ENCODE measurements at places on chromosomes 7 and 10.

DNA sequence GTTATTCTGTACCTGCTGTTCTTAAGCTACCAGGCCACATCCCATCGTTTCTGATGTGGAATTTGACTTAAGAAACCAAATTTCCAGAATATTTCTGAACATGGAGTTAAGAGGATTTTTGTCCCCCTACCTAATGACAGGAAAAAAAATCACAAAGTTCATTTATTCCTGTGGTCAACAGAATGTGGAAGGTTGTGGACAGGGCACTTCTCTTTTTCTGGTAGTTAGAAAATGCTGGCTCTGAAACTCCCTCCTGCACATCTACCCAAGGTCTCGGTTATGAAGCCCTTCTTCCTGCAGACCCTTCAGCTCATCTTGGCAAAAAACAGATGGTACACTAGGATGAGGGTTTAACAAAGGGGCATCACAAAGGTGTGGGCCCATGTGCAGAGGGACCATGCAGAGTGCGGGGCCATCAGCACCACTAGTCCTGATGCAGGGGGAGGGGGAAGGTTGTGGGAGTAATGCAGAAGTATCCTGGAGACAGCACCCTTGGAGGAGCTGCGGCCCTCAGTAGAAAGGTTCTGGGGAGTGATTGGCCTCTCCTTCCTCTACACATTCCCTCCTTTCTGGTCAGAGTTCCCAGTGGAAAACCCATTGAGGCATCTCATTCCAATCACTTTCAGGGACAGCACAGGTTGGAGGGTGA, 9.8 kb downstream of the ALOX5 start:
- no peak for DNase-seq

GRCh38 chr7:51253157-51253556, 63.5 kb downstream of the COBL start:
- no peak for DNase-seq

DNA sequence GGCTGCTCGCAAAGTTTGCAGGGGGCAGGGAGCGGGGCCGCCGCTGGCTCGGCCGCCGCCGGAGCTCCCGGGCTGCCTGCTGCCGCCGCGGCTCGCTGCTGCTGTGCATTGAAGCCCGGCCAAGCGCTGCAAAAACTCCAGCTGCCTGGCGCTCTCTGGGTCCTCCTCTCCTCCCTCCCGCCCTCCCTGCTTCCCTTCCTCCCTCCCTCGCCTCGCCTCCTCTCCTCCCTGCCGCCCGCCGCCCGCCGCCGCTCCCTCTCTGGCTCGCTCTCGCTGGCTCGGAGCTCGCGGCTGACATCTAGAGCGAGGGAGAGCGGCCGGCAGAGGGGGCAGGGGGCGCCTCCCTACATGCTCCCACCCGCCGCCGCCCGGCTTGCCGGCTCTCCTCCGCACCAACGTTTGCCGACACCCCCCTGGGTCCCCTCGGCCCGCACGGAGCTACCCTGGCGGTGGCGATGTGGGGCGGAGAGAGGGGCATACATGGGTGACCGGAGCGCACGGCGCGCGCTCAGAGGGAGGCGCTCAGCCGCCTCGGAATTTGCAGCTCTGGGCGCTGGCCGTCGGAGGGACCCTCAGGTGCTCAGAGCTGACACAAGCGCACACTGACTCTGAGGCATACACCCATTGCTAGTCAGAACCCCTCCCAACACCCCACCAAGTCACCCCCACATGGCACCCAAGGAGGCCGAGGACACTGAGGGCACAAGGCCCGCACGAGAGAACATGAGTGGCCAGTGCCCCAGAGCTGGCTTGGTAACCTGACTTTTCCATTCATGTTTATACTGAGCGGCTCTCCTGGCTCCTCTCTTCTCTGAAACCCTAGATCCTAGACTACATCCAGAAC, 1.2 kb upstream of the PLXNA4 start:
- no peak for DNase-seq

GRCh38 chr10:101856626-101857025, 13.0 kb upstream of the KCNIP2 start:
- DNase-seq, result no peak

DNA sequence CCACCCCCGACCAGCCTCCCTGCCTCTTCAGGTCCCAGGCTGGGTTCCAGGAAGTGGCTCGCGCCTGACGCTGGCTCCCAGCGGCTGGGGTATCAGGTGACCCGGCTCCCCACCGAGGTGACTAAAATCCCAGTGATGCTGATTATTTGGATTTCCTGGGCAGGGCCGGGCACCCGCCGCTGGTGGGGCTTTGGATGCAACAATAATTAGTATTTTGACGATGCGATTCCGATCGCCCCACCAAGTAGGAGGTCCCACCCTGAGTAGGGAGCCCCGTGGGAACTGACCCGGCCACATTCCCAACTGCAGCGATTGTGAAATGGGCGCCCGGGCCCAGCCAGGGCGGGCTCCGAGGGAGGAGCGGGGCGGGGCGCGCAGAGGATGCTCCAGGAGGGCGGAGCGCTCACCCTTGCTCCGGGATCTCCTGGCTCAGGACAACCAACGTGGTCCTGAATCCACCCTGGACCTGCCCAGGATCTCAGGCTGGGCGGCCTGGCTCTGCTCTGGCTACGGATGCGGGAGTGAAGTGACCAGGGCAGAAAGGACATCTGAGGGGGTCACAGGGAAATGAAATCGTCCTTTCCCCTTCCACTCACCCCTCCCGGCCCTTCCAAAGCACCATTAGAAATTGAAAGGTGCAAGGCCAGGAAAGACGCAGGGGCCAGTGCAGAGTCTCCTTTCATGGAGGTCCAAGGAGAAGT, 32.6 kb downstream of the DUSP5 start:
- DNase-seq, result no peak

DNA sequence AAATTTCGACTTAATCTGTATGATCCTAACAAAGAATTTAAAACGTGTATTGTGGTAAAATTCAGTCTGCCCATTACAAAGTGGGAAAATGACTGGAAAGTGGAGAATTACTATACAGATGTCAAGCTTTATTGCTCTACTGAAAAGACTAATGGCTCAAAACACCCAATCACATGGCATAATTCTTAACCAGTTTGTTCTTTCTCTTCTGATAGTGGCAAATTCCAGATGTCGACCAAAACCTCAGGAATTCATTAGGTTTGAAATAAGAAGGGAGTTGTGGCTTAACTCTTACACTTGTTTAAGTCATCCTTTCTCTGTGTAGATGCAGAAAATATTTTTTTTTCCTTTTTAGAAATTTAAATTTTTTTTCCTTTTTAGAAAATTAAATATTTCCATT, 1254.9 kb upstream of the LRRN3 start:
- DNase-seq, result no peak

DNA sequence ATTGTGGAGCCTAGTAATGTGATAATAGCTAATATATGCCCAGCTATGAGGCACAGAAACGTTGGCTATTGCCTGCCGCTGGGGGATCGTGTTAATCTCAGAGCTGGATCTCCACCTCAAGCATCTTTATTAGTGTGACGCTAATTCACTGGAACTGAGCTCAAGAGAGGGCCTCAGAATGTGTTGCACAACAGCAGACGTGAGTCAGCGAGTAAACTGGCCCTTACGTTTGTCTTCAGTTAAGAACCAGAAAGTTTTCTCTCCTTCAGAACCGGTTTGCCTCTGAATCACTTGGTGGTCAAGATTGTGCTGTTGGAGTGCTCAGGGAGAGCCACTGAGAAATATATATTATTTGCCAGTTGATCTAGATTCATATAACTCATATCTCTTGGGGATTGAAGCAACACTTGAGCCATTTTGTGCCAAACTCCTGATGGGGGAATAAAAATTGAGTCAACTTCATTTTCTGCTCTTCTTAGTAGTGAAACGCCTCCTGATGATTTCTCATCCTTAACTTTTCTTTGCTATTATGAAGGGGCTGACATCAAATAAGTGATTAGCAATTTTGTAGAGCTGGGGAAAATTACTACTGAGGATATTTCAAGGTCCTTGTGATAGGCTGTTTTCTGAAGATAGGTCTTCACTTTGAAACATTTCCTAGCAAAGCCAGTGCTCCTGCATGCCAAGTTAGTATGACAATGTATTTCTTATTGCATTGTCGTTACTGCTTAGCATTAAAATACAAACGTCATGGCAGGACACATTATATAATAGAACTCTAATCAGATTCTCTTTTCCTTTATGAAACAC, 22.3 kb downstream of the BZW2 start:
- DNase-seq, result no peak

DNA sequence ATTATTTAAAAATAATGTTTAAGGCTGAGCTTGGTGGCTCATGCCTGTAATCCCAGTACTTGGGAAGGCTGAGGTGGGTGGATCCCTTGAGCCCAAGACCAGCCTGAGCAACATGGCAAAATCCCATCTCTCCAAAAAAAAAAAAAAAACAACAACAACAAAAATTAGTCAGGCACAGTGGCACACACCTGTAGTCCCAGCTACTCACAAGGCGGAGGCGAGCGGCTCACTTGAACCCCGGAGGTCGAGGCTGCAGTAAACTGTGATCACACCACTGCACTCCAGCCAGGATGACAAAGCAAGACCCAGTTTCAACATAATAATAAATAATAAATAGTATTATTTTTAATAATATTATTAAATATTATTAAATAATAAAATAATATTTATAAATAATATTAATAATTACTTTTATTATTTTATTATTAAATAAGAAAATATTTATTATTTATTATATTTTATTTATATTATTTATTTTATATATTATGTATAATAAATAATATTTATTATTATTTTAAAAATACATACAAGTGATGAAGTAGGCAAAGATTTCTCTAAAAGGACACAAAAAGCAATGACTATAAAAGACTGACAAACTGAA, 8.4 kb upstream of the LRRC61 start:
- no peak for DNase-seq

GRCh38 chr10:5654218-5654755, 12.1 kb downstream of the ASB13 start:
- no peak for DNase-seq

- DNase-seq, result no peak
Observed at GRCh38 chr7:44087911-44088838, 5.8 kb upstream of the POLM start.

GRCh38 chr7:99422186-99422585, 13.4 kb downstream of the BUD31 start:
- no peak for DNase-seq

DNA sequence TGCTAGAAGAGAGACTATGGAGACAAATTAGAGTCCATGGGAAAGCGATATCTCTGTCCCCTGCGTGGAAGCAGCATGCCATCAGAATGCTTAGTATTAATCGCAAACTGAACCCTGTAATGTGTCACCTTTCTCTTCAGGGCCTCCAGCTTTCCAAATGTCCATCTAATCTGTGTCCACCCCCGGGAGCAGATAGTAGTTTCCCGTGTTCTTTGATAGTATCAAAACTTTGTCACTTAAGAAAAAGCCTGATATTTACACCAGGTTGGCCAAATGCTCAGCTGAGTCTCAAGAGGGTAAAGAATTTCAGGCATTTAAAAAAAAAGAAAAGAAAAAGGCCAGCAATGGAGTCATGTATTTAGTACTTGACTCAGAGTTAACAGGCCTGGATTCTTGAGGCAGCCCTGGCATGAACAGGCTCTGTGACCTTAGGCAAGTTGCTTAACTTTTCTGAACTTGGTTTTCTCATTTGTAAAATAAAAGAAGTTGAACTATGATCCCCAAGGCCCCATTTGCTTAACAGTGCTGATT, 10.4 kb upstream of the GSAP start:
- no peak for DNase-seq

DNA sequence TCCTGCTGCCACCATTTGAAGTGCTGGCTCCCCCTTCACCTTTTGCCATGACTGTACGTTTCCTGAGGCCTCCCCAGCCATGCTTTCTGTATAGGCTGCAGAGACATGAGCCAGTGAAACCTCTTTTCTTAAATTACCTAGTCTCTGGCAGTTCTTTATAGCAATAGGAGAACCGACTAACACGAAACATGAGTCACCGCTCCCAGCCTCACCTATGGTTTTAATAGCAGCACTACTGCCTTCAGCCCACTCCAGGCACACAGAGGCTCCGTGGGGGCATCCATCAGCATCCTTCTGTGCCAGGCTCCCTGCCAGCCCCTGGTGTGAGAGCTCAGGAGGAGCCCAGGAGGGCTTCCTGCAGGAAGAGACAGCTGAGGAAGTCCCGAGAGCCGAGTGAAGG, 5.5 kb upstream of the ZNF316 start:
- no peak for DNase-seq

DNA sequence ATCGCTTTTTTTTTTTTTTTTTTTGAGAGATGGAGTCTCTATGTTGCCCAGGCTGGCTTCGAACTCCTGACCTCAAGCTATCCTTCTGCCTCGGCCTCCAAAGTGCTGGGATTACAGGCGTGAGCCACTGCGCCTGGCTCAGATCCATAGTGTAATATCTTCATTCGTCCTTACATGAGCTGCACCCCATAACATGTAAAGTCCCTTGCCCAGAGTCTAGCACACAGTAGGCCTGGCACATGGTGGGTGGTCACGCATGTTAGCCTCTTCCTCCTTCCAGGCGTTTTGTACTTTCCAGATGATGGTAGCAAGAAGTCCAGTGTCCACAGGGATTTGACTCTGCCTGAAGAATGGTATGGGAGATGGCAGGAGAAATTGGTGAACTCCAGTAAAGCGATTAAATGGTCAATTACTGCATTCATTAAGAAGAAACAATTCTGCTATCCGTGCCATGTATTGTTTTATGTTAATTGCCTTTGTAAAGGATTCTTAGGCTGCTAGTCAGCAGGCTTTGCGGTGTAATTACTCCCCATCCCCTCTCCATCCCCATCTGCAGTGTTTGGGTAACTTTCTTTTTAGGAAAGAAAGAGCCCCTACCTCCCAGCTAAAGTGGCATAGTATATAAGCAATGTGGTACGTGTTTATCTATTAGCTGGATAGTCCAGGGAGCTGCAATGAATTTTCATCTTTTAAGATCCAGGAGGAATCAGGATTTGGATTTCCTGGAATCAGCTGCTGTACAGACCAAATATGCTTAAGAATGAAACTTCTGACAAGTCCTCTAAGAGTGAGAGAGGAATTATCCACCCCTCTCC, 1.2 kb downstream of the TPST1 start:
- no peak for DNase-seq

DNA sequence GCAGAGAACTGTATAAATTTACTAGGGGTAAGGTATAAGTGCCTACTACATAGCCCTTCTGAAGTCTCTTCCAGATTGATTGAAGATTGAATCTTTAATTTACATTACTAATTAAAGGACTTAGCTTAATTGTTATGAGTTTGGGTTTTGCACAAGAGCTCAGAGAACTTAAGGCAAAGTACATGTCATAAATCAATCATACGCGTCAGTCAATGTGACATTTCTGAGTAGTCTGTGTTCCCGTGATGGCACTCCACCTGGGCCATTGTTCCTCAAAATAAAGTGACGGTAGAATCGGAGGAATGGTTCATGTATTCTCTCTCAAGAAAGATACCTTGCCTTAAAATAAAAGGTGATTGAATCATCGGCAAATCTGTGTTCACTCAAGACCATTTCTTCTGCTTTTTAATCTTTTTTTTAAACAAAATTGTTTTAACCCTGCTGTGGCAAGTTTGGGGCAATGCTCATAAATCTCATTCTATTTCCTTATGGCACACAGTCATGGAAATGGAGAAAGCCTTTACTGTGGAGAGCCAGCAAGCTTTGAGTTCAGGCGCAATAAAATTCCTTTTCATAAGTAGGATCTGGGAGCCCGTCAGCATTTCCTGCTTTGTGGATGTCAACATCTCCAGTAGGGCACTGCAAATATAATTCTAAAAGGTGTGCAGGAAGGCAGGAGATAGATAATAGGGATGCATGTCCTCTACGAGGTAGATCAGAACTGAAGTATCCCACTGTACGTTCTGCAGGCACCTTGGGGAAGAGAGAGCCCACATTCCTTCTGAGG, 427.4 kb downstream of the GATA3 start:
- no peak for DNase-seq

GRCh38 chr10:34281661-34282582, 533.2 kb downstream of the PARD3 start:
- DNase-seq, result no peak
